Activated gamma-delta T cell treated with Interleukin-2 at 50 U/mL for 16 hours (primary cell): ENCODE measurements at places on chromosomes 13 and 19.

GRCh38 chr19:39157997-39158389 is 32.4 kb downstream of the PAK4 start:
- DNase-seq: no peak

GRCh38 chr13:107324416-107325204 is 756.7 kb upstream of the ARGLU1 start:
- no peak for DNase-seq

- no peak for DNase-seq
Observed at GRCh38 chr13:97945342-97945741, 8.1 kb upstream of the IPO5 start.

- no peak for DNase-seq
Observed at GRCh38 chr19:33706631-33707030, 84.9 kb downstream of the CHST8 start.

DNA sequence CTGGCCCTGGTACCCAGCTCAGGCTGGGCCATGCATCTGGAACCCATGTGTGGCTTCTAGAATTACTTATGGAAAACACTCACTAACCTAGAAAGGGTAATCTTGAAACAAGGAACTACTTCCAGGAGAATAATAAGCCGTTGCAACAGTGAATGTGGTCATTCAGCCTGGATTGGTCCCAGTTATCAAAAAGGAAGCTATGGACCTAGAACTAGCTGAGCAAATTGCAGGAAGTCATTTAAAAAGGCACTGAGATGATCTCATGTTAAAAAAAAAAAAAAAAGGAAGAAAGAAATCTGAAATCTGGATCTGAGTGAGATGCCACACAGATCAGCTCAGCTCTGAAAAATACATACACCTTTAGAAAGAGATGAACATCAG is 59.6 kb downstream of the DCT start:
- no peak for DNase-seq

GRCh38 chr19:28710278-28710677 is 502.7 kb downstream of the UQCRFS1 start:
- DNase-seq: no peak

DNA sequence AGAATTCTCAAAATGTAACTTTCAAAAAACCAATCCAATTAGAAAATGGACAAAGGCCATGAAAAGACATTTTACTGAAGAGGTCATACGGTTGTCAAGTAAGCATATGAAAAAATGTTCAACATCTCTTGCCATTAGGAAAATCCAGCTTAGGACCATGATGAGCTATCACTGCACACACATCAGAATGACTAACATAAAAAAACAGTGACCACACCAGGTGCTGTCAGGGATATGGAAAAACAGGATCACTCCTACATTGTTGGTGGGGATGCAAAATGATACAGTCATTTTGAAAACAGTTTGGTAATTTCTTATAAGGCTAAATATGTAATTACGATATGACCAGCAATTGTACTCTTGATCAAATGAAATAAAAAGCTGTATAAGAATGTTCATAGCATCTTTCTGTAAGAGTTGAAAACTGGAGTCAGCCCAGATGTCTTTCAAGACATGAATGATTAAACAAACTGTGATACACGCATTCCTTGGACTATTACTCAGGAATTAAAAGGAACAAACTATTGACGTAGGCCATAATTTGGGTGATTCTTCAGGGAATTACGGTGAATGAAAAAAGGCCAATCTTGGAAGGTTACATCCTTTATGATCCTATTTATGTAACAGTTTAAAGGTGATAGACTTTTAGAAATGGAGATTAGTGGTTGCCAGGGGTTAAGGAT is 26.9 kb upstream of the RCBTB2 start:
- no peak for DNase-seq

- DNase-seq: no peak
Observed at GRCh38 chr13:52359534-52359933, 46.4 kb downstream of the THSD1 start.

DNA sequence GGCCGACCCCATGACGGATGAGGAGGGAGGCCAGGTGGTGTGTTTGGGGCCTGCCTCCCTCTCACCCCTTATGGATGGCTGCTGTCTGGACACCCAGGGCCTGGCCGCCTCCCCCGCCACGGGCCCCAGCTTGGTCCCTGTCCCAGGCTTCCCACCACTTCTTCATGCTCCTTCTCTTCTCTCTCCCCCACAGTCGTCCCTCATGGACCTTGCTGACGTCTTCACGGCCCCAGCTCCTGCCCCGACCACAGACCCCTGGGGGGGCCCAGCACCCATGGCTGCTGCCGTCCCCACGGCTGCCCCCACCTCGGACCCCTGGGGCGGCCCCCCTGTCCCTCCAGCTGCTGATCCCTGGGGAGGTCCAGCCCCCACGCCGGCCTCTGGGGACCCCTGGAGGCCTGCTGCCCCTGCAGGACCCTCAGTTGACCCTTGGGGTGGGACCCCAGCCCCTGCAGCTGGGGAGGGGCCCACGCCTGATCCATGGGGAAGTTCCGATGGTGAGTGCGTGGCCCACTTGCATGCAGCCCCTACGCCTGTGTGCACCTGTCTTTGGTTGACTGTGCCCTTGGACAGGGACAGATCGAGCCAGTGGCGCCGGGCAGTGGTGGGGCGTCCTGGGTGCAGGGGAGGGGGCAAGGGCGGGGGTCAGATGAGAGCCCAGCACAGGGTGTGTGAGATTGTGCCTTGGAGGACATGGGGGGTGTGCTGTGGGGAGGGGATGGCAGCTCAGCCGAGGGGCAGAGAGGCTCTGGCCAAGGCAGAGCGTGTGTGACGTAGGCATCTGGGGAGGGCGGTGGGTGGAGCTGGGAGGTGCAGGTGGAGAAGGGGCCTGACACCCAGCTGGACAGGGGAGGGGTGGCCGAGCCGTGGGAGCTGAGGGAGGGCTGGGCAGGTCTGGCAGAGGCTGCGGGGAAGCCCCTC is 16.8 kb downstream of the EPN1 start:
- DNase-seq: no peak

- DNase-seq: no peak
Observed at GRCh38 chr19:38946229-38947010, 15.7 kb downstream of the MRPS12 start.

- DNase-seq: no peak
Observed at GRCh38 chr13:41596190-41596589, 138.8 kb downstream of the RGCC start.

DNA sequence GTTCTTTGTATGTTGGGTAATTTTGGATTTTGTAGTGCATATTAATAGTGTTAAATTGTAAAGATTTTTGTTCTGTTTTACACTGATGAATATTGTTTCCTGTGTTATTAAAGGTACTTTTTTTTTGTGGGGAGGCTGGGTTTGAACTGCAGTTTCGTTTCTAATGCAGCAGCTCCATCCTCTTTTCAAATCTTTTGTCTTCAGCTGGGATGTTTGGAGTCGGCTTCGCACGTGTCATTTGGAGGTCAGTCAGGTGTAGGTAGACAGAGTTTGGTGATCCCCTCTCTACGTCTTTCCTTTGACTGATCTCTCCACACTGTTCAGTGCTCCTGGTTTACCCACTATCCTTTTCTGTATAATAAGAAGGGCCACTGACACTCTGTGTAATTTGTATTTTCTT is 30.3 kb downstream of the TDRD3 start:
- no peak for DNase-seq

GRCh38 chr19:49148784-49149651 is 6.2 kb downstream of the HRC start:
- DNase-seq: peak; percentile 74

- no peak for DNase-seq
Observed at GRCh38 chr13:77674852-77675251, 22.6 kb upstream of the SLAIN1 start.

- DNase-seq: peak; percentile 98
Observed at GRCh38 chr19:44770550-44771257, 7.0 kb upstream of the CBLC start.

GRCh38 chr13:24625870-24626849 is 54.0 kb upstream of the ATP12A start:
- peak; percentile 39 for DNase-seq
